ELR (cell line): ENCODE measurements at places on chromosomes 4 and X.
A peak's percentile ranks its signal among the peaks of the same experiment; 100 is the strongest.

GRCh38 chr4:150117094-150117493, 38.8 kb downstream of the DCLK2 start:
- no peak for DNase-seq

- DNase-seq, result peak; percentile 33
Observed at GRCh38 chr4:119038116-119038841, 97.4 kb upstream of the MYOZ2 start.

- no peak for DNase-seq
Observed at GRCh38 chr4:159201168-159201567, 98.3 kb downstream of the RAPGEF2 start.

DNA sequence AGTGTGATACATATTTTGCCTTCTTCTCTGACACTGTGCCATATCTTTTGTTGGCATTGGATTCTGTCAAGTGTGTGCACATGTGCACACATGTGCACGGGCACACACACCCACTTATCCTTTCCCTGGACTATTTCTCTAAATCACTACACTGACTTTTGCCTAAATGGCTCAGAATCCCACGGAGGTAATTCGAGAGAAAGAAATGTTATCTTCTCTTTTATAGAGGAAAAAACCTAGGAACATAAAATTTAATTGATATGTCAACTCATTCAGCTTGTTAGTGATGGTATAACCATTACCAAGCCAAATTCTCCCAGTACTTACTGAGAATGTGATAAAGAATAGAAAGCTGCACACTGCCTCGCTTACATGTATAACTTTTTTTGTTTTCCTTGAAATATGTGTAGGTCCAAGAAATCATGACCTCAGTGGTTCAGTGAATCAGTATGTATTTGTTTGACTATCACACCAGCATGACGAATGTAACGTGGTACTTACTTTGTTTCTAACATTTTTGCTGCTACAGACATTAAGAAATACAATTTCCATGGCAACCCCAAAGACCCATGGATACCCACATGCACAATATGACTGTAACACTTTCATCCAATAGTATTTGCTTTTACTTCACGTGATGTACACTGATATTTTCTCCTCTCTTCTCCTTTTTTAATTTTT, 163.0 kb downstream of the PCDH7 start:
- no peak for DNase-seq

DNA sequence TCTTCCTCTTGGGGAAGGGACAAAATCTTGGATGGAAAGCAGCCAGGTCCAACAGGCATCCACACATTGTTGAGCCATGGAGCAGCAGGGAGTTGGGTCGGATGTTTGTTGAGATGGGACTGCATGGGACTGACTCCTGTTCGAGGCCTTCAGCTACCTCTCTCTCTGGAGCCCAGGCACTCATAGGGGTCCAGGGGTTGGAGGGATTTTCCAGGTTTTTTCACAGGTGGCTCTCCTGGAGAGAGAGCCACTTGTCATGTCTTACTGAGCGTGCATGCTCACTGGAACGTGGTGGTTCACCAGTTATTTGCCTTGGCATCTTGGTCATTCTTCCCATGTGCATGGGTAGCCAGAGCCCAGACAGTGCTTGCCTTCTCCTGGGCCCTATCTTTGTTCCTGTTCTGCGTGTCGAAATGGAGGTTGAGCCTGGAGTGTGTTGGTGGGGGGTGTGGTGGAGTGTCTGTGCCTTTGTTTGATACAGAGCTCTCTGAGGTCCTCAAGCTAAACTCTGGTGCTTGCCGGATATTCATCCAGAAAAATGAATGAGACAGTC, 60.6 kb downstream of the NBDY start:
- DNase-seq, result no peak

GRCh38 chrX:9865804-9866472, 79.7 kb downstream of the SHROOM2 start:
- peak; percentile 55 for DNase-seq

GRCh38 chr4:35993606-35994005, 250.7 kb downstream of the ARAP2 start:
- no peak for DNase-seq

- DNase-seq, result no peak
Observed at GRCh38 chrX:154459832-154460231, 1.8 kb downstream of the PLXNA3 start.

GRCh38 chr4:152594978-152595925, 59.4 kb upstream of the FBXW7 start:
- DNase-seq, result no peak

DNA sequence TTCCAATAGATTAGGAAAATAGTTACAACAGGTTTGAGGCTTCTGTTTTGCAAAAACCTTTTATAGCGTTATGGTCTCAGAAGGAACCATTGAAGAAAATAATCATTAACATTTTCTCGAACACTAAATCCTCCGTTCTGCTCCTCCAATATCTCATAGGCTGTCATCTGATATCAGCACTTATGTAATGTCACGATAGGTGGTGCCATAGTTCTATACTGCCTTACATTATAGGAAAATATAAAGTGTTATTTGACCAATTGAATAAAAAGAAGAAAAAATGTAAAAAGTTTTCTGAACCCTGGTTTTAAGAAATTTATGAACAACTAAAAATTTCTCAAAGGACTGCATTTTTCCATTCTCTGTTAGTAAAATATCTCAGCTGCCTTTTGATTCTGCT, 291.4 kb downstream of the RPA4 start:
- DNase-seq, result no peak

- DNase-seq, result no peak
Observed at GRCh38 chr4:120443116-120443515, 376.5 kb upstream of the MAD2L1 start.
